ENCODE measurements at places on chromosomes 2 and 18.
A peak's percentile ranks its signal among the peaks of the same experiment; 100 is the strongest.

- DNase-seq, result no peak
Observed at GRCh38 chr2:144943293-144943941, 423.5 kb upstream of the ZEB2 start.

DNA sequence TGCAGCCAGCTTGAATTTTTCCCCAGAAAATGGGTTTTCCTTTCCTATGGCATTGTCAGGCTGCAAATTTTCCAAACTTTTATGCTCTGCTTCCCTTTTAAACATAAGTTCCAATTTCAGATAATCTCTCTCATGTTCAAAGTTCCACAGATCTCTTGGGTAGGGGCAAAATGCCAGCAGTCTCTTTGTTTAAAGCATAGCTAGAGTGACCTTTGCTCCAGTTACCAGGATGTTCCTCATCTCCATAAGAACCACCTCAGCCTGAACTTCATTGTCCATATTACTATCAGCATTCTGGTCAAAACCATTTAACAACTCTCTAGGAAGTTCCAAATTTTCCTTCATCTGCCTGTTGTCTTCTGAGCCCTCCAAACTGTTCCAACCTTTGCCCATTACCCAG is 68.3 kb downstream of the SGPP2 start:
- no peak for DNase-seq

GRCh38 chr2:172348555-172349288 is 78.7 kb upstream of the ITGA6 start:
- no peak for DNase-seq

DNA sequence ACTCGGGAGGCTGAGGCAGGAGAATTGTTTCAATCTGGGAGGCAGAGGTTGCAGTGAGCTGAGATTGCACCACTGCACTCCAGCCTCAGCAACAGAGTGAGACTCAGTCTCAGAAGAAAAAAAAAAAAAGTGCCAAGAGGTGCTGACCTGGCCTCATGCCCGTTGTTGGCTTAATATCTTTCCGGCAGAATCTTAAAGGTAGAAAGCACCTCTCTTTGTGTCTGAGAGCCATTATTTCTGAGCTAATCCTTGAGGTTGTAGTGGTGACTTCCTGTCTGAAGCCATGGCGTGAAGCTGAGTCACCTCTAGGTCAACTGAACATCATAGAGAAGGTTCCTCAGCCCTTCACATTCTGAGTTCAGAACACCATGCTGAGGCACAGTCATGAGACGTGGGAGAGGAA is 60.4 kb downstream of the WDSUB1 start:
- DNase-seq, result no peak

GRCh38 chr2:109054865-109055264 is 65.8 kb upstream of the EDAR start:
- no peak for DNase-seq

DNA sequence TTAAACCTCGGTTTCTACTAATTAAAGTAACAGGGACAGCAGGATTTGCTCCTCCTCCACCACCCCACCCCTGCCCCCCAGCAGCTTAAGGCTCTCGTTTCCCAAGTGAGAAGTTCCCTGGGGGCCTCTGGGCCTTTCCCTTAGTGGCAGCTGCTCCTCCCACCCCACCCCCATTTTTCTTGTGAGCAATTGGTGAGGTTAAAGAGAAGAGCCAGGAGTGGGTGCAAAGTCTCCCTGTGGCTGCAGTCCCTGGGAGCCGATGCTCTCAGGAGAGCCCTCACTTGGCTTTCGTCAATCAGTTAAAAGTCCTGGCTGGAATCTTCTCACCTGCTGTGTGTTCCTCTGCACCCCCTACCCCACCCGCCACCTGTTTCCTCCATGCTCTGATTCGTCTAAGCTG is 48.7 kb upstream of the AGAP1 start:
- no peak for DNase-seq

DNA sequence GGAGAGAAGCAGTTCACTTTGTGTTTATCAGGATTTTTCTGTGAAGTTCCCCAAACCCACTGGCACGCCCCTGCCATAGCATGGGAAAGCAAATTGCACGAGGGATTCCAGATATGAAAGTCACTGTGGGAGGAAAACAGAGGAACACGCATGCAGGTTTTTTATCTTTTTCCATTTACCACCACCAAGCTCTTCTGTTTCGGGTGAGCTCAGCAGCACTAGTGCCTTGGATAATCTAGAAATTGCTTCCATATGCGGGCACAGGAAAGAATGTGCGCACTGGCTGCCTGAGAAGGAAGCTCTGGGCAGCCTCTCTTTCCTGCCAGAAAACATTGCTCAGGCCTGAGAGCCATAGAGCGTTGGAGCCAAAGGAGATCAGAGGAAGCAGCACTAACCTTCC is 65.9 kb upstream of the WIPF1 start:
- no peak for DNase-seq

GRCh38 chr2:152693033-152693432 is 24.2 kb downstream of the PRPF40A start:
- DNase-seq, result no peak

DNA sequence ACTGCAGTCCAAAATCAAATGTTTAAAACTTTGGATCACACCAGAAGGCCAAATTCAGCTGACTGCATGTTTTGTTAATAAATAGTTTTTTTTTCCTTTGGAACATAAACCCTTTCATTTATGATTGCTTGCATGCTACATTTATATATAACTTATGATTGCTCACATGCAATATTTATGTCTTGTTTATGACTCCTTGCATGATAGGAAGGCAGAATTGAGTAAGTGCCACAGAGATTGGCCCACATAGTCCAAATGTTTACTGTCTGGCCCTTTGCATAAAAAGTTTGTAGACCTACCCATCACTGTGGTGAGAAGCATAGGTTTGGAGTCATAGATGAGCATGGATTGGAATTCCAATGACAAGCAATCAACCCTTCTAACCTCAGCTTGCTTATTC is 30.8 kb downstream of the WDFY1 start:
- no peak for DNase-seq

DNA sequence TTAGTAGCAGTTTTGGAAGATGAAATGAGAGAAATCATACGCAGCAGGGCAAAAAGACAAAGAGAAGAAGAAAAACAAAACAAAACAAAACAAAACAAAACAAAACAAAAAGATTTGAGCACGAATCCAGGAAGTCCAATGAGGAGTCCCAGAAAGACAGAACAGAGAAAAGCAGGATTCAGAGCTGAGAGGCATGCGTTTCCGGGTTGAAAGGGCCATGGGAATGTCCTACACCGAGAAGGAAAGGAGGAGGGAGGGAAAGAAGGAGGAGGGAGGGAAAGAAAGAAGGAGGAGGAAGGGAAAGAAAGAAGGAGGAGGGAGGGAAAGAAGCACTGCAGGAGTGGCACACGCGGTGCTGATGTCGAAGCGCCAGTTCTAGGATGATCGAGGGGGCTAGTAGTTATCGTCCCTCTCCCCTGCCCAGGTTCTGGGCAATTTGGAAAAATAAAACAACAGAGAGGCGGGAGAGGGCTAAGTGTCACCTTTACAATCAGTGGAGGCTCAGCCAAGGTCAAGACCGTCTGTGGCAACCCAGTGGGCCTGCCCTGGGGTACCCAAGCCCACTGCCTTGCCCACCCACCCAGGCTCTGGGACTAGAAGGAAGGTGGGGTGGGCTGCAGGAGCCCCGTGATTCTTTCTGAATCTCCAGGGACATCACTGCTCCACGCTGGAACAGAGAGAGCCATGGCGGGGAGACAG is 68.4 kb downstream of the TWIST2 start:
- no peak for DNase-seq

DNA sequence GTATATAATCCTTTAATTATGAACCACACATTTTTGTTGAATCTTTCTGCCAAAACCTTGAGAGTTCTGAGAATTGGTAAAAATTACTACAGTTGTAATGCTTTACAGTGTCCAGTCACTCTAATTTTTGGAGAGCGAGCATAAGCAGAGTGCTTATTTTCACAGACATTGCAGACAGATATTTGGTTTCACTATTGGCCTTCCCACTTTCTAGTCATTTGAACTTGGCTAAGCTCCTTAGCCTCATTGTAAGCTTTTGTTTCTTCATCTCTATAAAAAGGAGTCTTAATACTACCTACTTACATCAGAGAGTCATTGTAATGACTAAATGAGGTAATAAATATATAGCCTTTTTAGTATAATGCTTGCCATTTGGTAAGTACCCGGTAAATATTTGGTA is 80.4 kb downstream of the LCLAT1 start:
- no peak for DNase-seq

DNA sequence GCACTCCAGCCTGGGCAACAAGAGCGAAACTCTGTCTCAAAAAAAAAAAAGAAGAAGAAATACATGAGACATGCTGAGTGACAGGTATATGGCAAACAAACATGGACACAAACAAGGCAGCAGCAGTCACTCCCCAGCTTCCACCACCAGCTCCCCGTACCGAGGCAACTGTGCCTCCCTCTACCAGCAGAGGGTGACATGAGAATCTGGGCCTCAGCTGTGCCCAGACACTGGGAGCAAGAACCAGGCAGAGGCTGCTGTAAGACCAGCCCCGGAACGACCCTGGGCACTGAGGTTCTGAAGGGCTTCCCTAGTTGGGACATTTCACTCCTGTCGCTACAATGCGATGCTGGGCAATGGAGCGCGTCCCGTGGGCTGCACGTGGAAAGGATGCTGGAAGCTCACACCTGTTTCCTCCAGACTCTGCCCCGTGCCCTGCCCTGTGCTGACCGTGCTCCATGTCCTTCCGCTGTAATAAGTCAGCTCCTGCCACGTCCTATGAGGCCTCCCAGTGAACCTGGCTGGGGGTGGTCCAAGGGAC is 37.1 kb downstream of the BOK start:
- no peak for DNase-seq

DNA sequence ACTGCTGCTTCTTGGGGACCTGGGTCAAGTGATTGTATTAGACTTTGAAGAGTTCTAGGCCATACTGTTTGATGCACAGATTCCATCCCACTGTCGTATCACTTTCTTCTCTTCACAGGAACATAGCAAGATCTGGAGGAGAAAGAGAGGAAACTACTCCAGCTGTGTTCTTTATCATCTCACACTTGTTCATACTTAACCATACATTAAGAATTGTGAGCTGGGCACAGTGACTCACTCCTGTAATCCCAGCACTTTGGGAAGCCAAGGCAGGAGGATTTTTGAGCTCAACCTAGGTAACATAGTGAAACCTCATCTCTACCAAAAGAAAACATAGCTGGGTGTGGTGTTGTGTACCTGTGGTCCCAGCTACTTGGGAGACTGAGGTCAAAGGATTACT is 111.7 kb downstream of the PARD3B start:
- DNase-seq, result no peak

- no peak for DNase-seq
Observed at GRCh38 chr2:158197940-158198339, 96.3 kb downstream of the UPP2 start.

- DNase-seq, result no peak
Observed at GRCh38 chr2:218831378-218831990, at the start of gene PRKAG3. Gene PRKAG3, minus strand, starts transcription at chr2:218831803.

DNA sequence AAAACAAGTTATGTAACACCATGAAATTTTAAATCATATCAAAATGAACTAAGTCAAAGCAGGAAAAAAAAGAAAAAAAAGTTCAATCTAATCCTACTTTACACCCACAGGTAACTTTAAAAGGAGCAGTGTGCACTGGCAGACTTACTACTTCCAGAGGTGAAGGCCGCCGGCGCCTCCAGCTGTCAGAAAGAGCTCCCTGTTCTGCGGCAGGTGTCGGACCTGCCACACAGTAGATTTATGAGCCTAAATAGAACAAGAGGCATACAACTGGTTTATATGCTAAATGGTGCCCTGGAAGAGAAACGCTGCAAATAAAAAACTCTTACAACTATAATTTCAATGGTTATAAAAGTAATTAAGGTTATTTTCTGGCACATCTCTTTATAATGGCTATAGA is 23.1 kb upstream of the PNO1 start:
- no peak for DNase-seq

- DNase-seq, result no peak
Observed at GRCh38 chr2:227816507-227817294, 3.1 kb downstream of the CCL20 start.

DNA sequence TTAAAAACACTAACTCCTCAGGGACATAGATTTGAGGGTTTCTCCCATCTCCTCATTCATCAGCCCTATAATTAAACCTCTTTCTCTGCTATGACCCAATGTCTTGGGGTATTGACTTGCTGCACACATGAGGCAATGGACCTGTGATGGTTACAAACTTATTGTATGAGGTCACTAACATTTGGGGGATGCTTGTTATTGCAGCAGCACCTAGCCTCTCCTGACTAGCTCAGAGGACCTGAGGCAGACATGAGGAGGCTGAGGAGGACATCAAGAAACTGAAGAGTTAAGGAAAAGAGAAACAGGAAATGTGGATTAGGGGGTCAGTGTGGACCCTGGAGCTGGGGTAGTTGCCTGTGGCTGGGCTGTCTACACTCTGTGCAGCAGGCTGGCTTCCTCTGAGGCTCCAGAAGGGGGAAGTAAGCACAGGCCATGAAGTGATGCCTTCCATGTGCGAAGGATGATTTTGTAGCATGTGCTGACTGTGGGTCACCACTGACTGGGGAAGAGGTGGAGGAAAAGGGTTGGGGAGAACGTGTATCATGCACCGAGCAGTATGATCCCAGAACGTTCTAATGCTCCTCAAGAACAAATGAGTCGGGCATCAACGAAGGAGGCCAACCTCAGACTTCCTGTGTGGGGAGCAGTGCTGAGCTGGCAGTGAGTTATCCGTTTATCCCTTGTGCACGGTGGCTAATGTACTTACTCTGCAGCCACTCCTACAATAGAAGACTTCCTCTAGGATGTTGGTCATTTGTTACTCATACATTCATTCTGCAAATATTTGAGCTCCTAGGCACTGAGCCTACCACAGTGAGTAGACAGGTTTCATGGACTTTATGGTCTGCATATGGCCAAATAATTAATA is 42.1 kb upstream of the RFX8 start:
- DNase-seq, result peak; percentile 23

- DNase-seq, result no peak
Observed at GRCh38 chr2:222256250-222256649, 42.5 kb downstream of the PAX3 start.

DNA sequence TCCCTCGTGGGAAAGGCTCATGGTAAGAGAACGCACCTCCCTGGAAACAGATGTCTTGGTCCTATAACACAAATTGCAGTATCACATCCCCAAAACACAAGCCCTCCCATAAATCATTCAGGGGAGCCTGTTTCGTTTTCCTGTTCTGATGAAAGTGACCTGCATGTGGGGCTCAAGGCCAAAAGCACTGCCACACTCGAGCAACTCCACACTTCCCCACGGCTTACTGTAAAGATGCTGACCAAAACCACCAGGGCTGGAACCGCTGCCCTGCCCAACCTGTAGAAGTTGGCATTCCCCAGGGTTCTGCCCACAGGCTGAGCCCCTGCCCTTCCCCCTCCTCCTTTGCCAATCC is 139.7 kb downstream of the BCL11A start:
- DNase-seq, result no peak

All from naive thymus-derived CD4-positive, alpha-beta T cell (primary cell).